WERI-Rb-1 (cell line): ENCODE measurements at places on chromosomes 16 and 17.

DNA sequence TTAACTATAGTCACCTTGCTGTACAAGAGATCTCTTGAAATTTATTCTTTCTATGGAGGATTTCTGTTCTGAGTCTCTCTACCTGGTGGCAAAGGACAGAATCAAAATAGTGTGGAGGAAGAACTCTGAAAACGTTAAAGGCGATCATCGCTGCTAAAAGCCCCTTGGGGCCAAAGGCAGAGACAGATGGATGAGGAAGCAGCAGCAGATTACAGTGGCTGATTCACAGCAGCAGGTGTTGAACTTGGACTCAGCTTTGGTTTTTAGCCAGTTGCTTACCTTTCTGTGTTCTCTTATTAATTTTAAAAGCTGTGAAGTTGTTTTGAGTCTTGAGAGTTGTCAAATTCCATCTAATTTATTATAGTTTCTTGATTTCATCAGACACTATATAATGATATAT lies 956.1 kb upstream of the GOT2 start:
- peak; percentile 62 for DNase-seq

- DNase-seq, result no peak
Observed at GRCh38 chr16:29645694-29646187, 17.3 kb upstream of the SPN start.

DNA sequence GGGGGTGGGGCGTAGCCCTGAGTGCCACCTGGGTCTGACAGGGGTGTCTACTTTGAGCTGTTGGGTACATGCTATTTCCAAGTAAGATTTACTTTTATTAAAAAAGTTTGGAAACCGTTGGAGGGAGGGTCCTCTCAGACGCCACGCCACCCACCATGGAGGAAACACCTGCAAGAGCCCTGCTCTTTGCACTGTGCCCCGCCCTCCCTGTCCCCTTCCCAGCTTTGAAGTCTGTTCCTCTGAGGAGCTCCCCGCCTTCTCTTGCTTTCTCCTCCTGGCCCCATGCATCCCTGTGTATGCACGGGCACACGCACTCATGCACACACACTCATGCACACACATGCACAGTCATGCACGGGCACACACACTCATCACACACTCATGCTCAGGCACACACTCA lies 15.5 kb downstream of the ADGRG1 start:
- DNase-seq, result no peak

DNA sequence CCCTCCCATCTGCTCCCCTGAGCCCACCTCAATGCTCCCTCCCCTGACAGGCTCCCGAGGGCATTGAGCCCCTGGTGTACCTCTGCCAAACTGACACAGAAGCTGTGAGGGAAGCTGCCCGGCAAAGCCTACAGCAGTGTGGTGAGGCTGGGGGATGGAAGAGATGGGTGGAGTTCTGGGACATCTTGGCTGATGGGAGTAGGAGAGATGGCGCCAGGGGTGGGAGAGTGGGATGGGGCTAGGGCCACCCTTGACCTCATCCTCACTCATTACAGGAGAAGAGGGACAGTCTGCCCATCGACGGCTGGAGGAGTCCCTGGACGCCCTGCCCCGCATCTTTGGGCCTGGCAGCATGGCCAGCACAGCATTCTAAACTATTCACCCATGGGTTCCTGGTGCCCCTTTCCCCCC lies 16.2 kb upstream of the CTCF start:
- DNase-seq, result no peak

- no peak for DNase-seq
Observed at GRCh38 chr17:65742403-65743307, 181.2 kb upstream of the AXIN2 start.

- DNase-seq, result peak; percentile 76
Observed at GRCh38 chr17:58081646-58082340, 1.4 kb upstream of the DYNLL2 start.

- DNase-seq, result no peak
Observed at GRCh38 chr17:34070712-34071111, 184.4 kb upstream of the CCL2 start.

DNA sequence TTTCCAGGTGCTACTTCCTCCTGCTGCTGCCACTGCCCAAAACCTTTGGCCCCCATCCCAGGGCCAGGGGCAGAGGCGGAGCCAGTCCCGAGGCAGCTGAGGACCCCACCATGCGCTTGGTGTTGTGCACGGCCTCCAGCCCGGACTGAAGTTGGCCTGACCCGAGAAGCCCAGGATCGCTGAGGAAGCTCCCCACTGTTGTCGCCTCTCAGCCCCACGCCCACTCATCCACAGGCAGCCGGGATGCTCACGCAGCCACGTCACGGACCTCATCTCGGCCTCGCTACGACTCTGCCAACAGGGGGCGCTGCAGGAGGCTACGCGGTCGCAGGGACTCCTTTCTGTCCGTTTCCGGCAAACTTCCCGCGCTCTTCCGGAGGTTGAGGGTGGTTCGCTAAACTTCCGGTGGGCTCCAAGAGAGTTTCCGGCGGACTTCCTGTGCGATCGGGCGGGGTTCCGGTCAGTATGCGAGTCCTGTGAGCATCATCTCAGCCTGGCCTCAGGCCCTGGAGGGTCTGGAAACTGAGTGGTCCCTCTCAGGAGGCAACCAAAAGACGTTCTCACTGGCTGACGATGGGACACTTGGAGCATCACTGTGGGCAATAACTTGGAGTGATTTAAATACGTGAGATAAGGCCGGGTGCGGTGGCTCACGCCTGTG lies 12.4 kb downstream of the ZG16B start:
- peak; percentile 44 for DNase-seq

GRCh38 chr16:85428899-85429775 lies 184.0 kb upstream of the GSE1 start:
- no peak for DNase-seq

GRCh38 chr16:65634833-65635232 lies 513.0 kb upstream of the CDH11 start:
- DNase-seq, result no peak

GRCh38 chr16:19963301-19963700 lies 78.7 kb upstream of the GPRC5B start:
- DNase-seq, result no peak

DNA sequence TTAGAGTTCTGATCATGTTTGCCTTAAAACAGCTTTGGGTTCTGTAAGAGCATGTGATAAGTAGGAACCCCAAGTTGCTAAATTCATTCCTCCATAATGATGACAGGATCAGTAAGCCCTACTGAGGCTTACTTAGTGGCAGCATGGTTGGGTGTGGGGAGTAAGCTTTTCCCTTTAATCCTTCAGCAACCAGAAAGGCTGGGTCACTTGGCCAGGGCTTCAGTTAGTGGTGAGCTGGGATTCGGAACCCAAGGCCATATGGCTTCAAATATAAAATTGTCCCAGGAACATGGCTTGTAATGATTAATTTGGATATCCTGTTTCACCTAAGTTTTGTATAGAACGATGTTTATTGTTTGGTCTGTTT lies 850 bp downstream of the GINS3 start:
- peak; percentile 75 for DNase-seq

DNA sequence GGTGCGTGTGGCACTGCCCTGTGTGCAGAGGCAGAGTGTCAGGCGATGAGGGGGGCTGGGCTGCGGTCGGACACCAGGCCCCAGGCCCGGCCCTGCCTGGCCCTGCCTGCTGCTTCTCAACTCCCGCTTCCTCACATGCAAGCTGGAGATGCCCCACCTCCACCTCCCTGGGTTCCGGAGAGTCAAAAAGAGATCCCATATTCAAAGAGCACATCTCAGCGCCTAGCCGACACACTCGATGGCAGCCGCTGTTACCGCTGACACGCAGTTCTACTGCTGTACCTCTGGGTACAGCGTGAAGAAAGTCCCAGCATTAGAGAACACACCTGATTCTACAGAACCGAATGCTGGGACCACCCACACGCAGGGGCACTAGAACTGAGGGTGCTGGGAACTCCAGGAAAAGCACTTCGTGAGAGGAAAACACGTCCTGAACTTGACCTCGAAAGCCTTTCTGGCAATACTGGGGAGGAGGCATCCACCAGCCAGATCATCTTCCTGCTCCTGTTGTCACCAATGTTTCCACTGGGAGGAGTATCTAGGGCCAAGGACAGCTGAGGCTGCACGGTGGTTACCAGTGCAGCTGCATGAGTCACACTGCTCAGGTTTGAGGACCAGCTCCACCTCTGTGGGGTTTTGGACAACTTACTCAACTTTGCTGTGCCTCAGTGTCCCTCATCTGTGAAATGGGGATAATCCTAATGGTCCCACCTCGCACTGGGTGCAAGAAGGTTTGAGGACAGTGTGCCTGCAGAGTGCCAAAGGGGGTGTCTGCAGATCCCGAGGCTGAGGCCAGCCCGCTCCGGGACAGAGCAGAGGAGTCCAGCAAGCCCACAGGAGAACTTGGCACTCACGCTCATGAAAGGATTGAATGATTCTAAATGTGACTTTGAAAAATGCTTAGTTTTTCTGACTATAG lies 100.4 kb upstream of the DNAH17 start:
- no peak for DNase-seq

- DNase-seq, result no peak
Observed at GRCh38 chr17:1493291-1493980, 950 bp upstream of the MYO1C start.

GRCh38 chr17:1227917-1228780 lies 42.1 kb upstream of the BHLHA9 start:
- peak; percentile 30 for DNase-seq

- no peak for DNase-seq
Observed at GRCh38 chr16:11088831-11089230, 144.5 kb downstream of the CLEC16A start.

- DNase-seq, result no peak
Observed at GRCh38 chr16:24520983-24521382, 18.4 kb upstream of the RBBP6 start.
